ENCODE measurements at places on chromosomes 4 and X.
A peak's percentile ranks its signal among the peaks of the same experiment; 100 is the strongest.

DNA sequence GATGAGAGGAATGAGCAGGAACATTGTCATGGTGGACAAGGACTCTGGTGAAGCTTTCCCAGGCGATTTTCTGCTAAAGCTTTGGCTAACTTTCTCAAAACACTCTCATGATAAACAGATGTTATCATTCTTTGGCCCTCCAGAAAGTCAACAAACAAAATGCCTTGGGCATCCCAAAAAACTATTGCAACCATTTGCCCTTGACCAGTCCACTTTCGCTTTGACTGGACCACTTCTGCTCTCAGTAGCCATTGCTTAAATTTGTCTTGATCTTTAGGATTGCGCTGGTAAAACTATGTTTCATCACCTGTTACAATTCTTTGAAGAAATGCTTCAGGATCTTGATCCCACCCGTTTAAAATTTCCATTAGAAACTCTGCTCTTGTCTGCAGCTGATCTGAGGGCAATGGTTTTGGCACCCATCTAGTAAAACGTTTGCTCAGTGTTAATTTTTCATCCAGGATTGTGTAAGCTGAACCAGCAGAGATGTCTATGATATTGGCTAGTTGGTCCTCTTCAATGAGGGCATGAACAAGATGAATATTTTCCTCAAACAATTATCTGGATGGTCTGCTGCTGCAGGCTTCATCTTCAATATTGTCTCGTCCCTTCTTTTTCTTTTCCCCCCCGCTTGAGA lies 14.8 kb downstream of the TBC1D1 start:
- no peak for DNase-seq

GRCh38 chr4:181018472-181018871 lies 1224.7 kb upstream of the TENM3 start:
- DNase-seq = no peak

DNA sequence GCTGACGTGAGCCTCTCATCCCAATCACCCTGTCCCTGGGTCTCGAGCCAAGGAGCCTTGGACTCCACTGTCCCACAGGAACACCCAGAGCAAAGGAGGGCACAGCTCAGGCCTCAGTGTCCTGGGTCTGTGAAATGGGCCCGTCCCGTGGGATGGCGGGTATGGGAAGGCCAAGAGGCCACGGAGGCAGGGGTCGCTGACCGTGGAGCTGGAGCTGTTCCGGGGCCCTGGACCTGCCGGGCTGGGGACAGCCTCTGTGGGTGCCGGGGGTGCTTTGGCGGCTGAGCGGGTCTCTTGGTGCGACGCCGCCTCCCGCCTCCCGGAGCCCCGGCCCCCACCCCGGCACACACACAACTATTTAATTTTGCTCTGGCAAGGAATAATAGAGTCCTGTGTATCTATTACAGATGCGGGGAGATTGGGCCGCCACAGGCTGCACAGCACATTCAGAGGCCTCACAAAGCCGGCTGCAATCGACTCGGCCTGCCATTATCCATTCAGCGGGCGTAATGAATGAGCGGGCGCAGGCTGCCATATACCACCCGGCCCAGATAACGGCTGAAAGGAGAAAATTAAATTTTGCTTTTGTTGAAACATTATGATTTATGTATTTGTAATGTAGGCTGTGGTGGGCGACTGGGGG lies 83.9 kb upstream of the NKX1-1 start:
- DNase-seq = no peak

GRCh38 chrX:9862525-9862924 lies 76.3 kb downstream of the SHROOM2 start:
- DNase-seq = no peak

GRCh38 chrX:2262668-2263055 lies 238.1 kb downstream of the DHRSX start:
- DNase-seq = no peak

DNA sequence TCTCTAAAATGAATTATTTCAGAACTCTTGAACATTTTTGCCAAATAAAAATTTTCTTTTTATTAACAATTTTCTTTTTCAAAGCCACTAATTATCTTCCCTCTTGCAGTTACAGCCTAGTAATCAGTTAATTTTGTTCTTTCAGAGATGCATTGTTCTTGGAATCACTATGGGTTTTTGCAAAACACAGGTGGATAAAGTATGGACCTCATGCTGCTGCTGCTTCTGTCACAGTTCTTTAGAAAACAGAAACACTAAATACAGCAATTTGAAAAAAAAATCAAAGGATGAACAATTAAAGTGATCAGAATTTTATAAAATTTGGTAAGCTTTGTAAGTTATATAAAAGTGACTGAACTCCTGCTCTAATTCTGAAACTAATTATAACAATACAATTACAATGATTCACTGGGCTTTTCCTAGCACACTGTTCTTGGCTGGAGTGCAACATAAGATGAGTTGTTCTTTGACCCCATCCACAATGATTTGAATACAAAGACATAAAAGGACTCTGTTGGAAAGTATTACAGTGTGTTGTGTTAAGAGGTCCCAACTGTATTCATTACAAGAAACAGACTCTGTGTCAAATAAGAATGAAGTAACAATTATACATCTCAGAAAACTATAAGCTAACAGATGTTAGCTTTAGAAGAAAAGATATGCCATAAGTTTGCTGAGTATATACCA lies 59.4 kb upstream of the GK2 start:
- no peak for DNase-seq

- no peak for DNase-seq
Measured at GRCh38 chr4:10456260-10456594, 999 bp downstream of the ZNF518B start.

DNA sequence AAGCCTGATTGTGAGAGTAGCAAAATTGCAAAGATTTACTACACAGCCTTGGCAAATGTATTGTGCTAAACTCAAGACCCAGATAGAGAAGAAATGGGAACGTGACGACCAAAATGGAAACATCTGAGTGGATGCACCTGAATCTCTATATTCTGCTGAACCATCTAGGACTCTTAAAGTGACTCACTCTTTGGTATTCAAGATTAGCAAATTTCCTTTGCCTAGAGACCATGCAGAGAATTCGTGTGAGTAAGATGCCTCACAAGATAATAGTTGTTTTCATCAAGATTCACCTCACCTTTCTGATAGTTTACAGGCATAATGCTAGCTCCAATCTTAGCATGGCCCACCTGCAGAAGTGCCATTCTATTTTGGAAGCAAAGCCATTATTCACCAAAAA lies 14.4 kb upstream of the ATOH1 start:
- DNase-seq = no peak

GRCh38 chr4:174592985-174593335 lies 70.7 kb upstream of the HPGD start:
- peak; percentile 52 for DNase-seq

DNA sequence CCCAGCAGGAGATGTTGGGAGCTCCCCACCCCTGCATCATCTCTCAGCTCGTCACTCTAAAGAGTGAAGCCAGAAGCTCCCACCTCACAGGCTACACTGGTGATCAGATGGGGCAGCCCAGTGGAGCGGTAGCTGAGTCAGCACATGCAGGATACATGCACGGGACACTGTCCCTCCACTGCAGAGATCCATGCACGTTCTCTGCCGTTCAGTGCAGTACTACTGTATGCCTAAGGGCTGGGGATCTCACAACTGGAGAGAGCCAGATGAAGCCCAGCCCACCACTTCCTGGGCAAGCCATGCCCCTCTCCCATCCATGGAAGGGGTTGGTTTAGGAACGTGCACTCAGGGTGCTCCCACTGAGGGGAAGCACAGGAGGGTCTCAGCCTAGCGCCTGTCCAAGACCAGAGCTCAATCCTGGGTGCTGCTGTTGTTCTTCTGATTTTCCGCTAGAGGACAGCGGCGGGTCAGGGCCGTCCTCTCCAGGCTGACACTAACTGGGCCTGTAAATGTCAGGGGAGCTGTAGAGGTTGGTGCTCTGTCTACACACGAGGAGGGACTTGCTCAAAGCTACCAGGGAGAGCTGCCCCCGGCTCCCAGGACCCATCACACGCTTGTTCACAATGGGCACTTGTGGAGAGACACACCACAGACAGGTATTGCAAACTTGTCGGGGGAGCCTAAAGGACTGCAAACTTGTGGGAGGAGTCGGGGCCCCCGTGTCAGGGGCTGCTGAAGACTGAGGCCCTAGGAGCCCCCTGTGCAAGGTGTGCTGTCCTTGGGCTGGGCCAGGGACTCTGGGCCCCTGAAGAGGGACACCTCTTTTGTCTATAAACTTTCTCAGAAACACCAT lies 18.2 kb upstream of the ABLIM2 start:
- DNase-seq = peak; percentile 79

DNA sequence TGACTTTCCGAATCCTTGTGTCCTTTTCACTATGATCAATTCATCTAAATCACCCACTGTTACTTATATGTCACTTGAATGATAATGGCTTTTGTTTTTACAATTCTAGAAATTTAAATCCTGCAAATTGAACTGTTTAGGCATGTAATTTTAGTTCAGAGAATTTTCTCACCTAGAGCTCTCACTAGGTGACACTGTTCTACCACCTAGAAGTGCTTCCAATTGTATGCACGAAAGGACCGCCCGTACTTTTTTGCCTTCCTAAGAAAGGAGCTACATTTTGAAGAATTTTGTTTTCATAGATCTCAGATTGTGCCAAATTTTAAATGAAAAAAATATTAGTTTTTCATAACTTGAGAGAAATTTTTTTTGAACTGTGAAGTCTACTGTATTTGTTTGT lies 481.6 kb upstream of the FSTL5 start:
- DNase-seq = peak; percentile 21

DNA sequence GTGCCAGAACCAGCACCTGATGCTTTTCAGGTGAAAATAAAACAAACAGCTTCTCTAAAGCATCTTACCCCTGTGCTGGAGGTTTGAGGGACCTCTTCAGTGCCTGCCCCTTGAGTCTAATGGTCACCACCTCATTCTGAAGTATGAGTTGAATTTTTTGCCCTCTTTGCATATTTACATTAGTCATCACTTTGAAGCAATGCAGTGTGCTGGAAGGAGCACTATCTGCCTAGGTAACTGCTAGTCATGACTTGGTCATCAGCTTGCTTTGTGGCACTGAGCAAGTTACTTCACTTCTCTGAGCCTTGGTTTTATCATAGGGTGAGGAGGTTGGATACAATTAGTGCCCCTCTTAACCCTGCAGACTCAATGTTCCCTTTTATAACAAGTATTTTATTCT lies 44.9 kb downstream of the SPATA18 start:
- DNase-seq = no peak

GRCh38 chr4:99586322-99586721 lies 11.7 kb downstream of the MTTP start:
- no peak for DNase-seq

- no peak for DNase-seq
Measured at GRCh38 chrX:6184900-6185515, 43.7 kb downstream of the NLGN4X start.

DNA sequence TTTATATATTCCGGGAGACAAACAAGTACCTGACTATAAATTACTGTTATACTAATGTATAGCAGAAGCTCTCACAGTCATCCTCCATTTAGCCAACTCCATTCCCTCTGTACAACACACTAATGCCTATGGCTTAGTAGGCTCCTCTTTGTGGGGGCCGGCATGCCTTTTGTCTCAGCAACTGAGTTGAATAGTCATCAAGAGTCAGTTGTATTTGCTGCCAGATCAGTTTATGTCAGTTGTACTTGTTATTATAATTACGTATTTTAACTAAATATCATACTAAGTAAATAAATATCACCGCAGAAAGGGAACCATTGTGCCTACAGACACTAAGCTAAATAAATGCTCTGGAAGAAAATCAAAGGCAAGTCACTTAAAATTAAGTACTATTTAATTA lies 9.9 kb downstream of the PRMT9 start:
- no peak for DNase-seq

DNA sequence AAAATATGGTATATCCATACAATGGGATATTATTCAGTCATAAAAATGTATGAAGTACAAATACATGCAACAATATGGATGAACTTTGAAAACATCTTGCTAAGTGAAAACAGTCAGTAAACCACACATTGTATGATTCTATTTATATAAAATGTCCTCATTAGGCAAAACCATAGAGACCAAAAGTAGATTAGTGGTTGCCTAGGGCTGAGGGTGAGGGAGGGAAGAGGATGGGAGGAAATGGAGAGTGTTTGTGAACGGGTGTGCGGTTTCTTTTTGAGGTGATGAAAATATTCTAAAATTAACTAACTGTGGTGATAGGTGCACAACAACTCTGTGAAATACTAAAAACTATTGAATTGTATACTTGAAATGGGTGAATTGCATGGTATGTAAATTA lies 29.6 kb downstream of the TEX11 start:
- no peak for DNase-seq

- DNase-seq = no peak
Measured at GRCh38 chr4:152929888-152930287, 6.2 kb upstream of the FHDC1 start.

- DNase-seq = no peak
Measured at GRCh38 chr4:6322067-6322760, 52.6 kb downstream of the WFS1 start.

DNA sequence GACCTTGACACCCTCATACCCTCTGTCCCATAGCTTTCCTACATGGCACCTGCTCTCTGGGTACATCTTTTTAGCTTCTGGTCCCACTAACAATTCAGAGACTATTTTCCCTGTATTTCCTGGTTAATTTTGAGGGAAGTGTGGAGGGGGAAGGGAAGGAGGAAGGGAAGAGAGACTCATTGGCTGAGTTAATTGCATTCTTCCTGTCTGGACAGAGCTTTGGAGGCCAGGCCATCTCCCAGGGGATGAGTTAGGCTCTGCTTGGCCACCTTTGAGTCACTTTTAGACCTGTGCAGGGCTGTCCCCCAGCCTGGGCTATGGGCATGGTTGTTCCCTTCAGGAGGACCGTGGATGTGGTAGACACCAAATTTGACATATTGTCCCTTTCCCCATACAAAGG lies 167.9 kb upstream of the PGRMC2 start:
- no peak for DNase-seq

DNA sequence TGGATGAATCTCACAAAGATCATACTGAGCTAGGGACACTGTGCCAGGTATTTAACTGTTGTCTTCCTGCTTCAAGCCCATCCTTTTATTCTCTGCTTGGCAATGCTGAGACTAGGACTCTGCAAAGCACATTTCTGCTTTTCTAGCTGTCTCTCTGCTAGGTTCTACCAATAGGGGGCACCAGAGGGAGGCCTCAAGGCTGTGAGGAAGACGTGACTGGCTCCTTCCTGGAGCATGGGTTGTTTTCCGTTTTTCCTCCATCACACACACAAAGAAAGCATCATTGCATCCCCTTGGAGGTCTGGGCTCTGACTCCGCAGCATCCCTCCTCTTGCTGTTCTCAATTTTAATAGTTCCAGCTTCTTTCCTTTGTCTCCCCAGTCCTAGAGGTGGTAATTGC lies 10.9 kb upstream of the DCTD start:
- DNase-seq = no peak

DNA sequence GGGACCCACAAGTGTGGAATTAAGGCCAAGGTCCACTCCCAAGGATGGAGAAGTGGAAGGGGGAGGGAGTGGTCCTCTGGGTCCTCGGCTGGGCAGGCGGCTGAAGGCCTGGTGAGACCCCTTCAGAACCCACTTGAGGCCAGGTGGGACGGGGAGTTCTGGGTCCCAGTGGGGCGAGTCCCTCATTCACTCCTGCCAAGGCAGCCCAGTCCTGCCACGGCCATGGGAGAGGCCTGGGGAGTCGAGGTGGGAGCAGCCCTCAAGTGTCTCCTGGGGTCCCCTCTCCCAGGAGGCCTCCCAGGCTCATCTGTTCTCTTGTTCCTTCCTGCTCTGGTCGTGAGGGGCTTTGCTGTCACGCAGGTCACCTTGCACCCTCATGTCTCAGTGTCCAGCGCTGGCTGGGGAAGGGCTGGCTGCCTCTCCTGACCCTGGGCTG lies 6.1 kb upstream of the SH3BP2 start:
- no peak for DNase-seq

- DNase-seq = no peak
Measured at GRCh38 chr4:75099321-75099720, 166.4 kb downstream of the PARM1 start.
